ENCODE measurements at places on chromosomes 1 and 21. TPM values are rescaled to one million over a fixed set of nuclear protein-coding genes. Genes with fewer than 3 reads are reported as not detected.
A peak's percentile ranks its signal among the peaks of the same experiment; 100 is the strongest.

Gene TLR5
- total RNA-seq, result 3.2 TPM

Gene SLC45A1
- total RNA-seq, result 2.1 TPM

Gene TNN
- not detected for total RNA-seq

Gene ATAD3C
- 1.5 TPM for total RNA-seq

Gene FRRS1
- 6.4 TPM for total RNA-seq

Gene SPRR1B
- not detected for total RNA-seq

Gene FAM72B
- not detected for total RNA-seq

DNA sequence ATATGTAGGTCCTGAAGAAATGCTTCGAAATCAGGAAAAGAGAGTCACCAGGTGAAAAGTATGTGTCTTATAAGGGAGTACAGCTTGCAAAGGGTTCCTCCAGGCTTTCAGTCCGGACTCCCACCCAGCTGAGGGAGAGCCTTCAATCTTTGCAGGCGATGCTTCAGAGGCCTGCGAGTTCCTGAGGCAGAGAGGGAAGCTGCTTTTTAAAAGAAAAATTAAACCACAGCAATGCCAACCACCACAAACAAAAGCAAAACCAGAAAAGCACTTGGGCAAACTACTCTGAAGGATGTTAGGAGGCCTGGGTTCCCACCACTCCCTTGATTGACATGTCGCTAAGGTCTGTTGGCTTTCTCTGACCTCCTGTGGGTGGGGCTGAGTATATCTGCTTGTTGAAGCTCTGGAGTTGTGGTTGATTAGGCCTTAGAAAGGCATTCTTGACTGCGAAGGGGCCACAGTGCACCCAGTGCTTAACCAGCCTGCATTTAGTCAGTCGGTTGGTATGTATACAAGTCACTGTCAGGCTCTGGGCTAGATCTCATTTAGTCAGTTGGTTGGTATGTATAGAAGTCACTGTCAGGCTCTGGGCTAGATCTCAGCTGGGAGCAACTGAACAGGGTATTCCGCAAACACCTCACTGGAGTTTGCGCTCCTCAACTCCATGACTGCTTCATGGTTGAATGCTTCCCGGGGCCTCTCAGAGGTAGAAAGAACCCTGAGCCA lies 1.2 kb downstream of the NIPAL3 start:
- H3K27ac ChIP-seq, result no peak overlapping the region
- no peaks in the 10 kb centered on the region for H3K36me3 ChIP-seq
- peaks cover 46% of the 10 kb centered on the region for H3K4me1 ChIP-seq
- H3K4me3 ChIP-seq, result no peak overlapping the region
- no peak for DNase-seq

GRCh38 chr1:207051191-207051943 lies at the start of gene YOD1:
Gene YOD1, minus strand, starts transcription at chr1:207051208. Its CDS starts 178 bp downstream, at chr1:207051030.
- no peak for DNase-seq
- peak within 1 kb of the TSS; percentile 78 for H3K4me3 ChIP-seq
- peak within 1 kb of the TSS; percentile 94 for H3K27ac ChIP-seq
- H3K27me3 ChIP-seq, result no peaks in the 10 kb centered on the region
- peaks cover 45% of the 10 kb centered on the region for H3K4me1 ChIP-seq

GRCh38 chr1:207745839-207746767 lies 5.8 kb upstream of the CD46 start:
- H3K27ac ChIP-seq, result no peak overlapping the region
- peaks cover 28% of the 10 kb centered on the region for H3K4me1 ChIP-seq
- H3K36me3 ChIP-seq, result no peaks in the 10 kb centered on the region

DNA sequence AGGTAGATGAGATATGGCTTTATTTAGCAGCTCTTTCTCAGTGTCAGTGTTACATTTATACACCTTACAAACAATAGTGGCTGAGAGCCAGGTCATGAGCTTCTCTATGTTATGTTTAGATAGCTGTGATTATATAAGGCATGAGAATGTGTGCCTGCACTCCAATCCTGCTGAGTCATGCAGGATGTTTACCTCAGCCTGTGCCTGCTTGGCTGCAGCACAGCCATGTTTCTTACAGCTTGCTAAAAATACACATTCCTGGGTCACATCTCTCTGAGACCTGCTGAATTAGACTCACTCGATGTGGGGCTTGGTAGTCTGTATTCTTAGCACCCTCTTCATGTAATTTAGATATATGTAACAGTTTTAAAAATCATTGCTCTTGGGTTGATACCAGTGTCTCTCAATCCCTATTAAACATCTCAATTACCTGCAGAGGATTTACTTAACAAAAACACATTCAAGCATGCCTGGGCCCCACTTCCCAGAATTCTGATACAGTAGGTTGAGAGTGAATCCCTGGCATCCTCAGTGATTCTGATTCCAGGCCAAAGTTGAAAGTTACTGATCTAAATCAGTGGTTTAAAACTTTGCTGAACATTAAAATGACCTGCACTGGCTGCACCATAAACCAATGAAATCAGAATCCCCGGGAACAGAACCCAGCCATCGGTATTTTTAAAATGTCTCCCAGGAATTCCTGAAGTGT lies 107.5 kb downstream of the GDAP2 start:
- H3K36me3 ChIP-seq, result no peaks in the 10 kb centered on the region
- DNase-seq, result no peak

GRCh38 chr21:45957981-45958600 lies 23.5 kb upstream of the COL6A1 start:
- no peak overlapping the region for H3K4me3 ChIP-seq
- no peaks in the 10 kb centered on the region for H3K36me3 ChIP-seq
- H3K4me1 ChIP-seq, result peaks cover 44% of the 10 kb centered on the region
- H3K27ac ChIP-seq, result peak overlapping the region; percentile 3

DNA sequence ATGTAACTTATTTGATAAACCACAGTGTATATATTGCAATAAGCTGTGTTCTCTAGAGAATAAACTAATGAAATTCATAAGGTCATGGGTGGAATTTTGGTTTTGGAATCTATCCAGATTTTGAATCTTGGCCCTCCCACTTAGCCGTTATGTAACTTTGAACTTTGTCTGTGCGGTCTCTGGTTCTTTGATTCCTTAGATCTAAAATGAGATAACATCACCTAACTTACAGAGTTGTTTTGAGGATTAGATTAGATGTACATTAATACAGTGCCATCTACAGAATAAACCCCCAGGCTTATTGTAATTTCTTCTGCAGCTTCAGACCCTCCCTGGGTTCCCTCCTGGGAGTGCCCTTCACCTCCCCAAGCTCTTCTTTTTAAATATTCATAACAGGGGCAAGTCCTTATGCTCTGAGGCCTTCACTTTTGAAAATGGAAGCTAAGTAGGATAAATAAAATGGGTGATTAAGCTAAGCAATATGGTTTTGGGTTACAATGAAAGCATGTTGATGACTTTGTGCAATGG lies 124.3 kb downstream of the ATG4C start:
- no peak overlapping the region for H3K4me3 ChIP-seq
- H3K27me3 ChIP-seq, result peaks cover 12% of the 10 kb centered on the region
- H3K36me3 ChIP-seq, result no peaks in the 10 kb centered on the region
- no peak for DNase-seq
- H3K4me1 ChIP-seq, result no peaks in the 10 kb centered on the region
- H3K27ac ChIP-seq, result no peak overlapping the region

DNA sequence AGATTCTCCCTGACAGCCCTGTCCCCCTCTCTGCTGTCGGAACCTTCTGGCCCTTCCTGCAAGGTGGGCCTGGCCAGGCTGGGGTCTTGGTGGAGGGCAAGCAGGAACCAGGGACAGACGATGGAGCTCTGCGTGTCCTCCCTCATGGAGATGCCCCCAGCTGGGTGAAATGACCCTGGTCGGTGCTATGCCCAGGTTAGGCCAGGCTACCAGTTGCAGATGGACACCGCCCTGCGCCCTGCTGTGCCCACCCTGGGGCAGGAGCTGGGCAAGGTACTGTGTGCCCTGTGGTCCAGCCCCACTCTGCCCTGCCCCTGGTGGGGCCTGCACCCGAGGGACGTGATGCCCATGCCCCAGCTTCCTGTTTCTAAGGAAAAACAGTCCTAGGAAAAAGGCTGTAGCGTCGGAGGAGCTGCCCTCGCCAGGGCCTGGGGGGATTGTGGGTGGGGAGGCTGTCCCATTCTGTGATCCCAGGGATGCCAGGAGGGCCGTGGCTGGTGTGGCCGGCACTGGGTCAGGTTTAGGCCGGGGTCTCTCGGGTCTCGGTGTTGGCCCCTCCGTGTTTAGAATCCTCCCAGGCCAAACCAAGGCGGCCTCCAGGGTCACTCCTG lies 77.6 kb downstream of the MORN1 start:
- peak overlapping the region; percentile 71 for H3K4me3 ChIP-seq
- DNase-seq, result no peak
- H3K36me3 ChIP-seq, result no peaks in the 10 kb centered on the region
- H3K27ac ChIP-seq, result peak overlapping the region; percentile 92
- H3K4me1 ChIP-seq, result peaks cover 38% of the 10 kb centered on the region
- H3K27me3 ChIP-seq, result no peaks in the 10 kb centered on the region

GRCh38 chr21:25995278-25995677 lies 175.3 kb downstream of the APP start:
- DNase-seq, result no peak
- peaks cover 60% of the 10 kb centered on the region for H3K36me3 ChIP-seq
- H3K27ac ChIP-seq, result no peak overlapping the region
- H3K27me3 ChIP-seq, result no peaks in the 10 kb centered on the region

DNA sequence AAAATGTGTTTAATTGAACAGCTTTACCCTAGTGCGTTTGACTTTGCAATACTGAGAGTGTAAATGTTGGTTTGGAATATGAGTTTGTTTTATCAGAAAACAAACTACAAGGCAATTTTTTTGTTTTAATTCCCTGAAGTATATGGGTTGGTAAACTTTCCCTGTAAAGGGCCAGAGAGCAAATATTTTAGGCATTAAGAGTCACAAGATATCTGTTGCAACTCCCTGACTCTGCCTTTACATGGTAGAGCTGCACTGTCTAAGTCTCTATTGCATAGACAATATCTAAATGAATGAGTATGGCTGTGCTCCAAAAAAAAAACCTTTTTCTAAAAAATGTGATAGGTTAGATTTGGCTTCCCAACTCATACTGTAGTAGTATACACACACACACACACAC lies 115.1 kb upstream of the PBX1 start:
- peaks cover 11% of the 10 kb centered on the region for H3K4me1 ChIP-seq
- no peak overlapping the region for H3K4me3 ChIP-seq
- no peak overlapping the region for H3K27ac ChIP-seq
- H3K36me3 ChIP-seq, result no peaks in the 10 kb centered on the region

- no peak overlapping the region for H3K27ac ChIP-seq
- H3K4me3 ChIP-seq, result no peak overlapping the region
- H3K36me3 ChIP-seq, result no peaks in the 10 kb centered on the region
- no peak for DNase-seq
- H3K27me3 ChIP-seq, result no peaks in the 10 kb centered on the region
These were observed 29.1 kb upstream of the JUN start for GRCh38 chr1:58812926-58813325.

GRCh38 chr1:67958472-67958871 lies 92.0 kb downstream of the DIRAS3 start:
- H3K27ac ChIP-seq, result no peak overlapping the region
- H3K4me1 ChIP-seq, result peaks cover 12% of the 10 kb centered on the region
- H3K27me3 ChIP-seq, result no peaks in the 10 kb centered on the region
- no peak overlapping the region for H3K4me3 ChIP-seq
- DNase-seq, result no peak

- H3K36me3 ChIP-seq, result no peaks in the 10 kb centered on the region
- DNase-seq, result no peak
- H3K4me1 ChIP-seq, result no peaks in the 10 kb centered on the region
- H3K4me3 ChIP-seq, result no peak overlapping the region
- no peaks in the 10 kb centered on the region for H3K27me3 ChIP-seq
These were observed 71.1 kb upstream of the DPT start for GRCh38 chr1:168799927-168800605.

DNA sequence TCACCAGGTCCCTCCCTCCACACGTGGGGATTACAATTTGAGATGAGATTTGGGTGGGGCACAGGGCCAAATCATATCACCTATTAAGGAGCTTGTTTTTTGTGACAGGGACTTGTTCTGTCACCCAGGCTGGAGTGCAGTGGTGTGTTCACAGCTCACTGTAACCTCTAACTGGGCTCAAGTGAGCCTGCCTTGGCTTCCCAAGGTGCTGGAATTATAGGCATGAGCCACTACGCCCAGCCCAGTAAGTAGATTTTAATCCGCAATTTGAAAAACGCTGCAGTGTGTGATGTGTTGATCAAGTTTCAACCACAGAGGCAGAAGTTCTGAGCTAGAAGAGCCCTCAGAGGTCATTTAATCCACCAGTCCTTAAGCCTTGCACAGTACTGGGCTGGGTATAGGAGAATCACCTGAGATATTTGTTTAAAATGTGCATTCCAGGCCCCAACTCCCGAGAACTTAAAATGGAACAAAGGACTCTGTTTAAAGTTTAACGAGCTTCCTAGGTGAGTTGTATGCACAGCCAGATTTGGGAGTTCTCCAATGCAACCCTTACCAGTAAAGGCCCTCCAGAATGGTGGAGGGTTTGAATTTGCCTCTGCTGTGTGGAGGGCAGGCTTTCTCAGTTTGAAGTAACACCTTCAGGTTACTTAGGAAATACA lies 13.4 kb downstream of the RPL11 start:
- H3K27me3 ChIP-seq, result no peaks in the 10 kb centered on the region
- H3K27ac ChIP-seq, result no peak overlapping the region
- no peaks in the 10 kb centered on the region for H3K36me3 ChIP-seq
- no peak for DNase-seq

DNA sequence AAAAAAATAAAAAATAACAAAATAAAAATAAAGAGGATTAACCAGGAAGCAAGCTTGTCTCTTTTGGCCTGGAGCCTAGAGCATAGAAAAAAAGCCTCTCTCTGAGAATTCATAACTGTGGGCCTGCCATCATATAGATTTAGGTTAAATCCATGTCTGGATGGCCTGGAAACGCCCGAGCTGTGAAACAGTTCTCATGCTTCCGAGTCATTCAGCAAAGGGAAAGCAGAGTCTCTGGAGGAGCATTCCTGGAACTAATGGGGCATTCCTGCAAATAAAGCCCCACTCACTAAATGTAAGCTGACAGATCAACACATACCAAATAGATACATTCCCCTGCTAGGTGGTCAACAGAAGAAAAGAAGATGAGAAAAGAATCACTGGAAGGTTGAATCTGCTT lies 75.8 kb upstream of the GNG4 start:
- H3K27me3 ChIP-seq, result no peaks in the 10 kb centered on the region
- no peak overlapping the region for H3K27ac ChIP-seq
- peaks cover 80% of the 10 kb centered on the region for H3K36me3 ChIP-seq
- no peak for DNase-seq

- DNase-seq, result no peak
- no peak overlapping the region for H3K4me3 ChIP-seq
- no peaks in the 10 kb centered on the region for H3K27me3 ChIP-seq
- no peaks in the 10 kb centered on the region for H3K36me3 ChIP-seq
- H3K4me1 ChIP-seq, result no peaks in the 10 kb centered on the region
These were observed 353.8 kb upstream of the PLXNA2 start for GRCh38 chr1:208598021-208598420.

DNA sequence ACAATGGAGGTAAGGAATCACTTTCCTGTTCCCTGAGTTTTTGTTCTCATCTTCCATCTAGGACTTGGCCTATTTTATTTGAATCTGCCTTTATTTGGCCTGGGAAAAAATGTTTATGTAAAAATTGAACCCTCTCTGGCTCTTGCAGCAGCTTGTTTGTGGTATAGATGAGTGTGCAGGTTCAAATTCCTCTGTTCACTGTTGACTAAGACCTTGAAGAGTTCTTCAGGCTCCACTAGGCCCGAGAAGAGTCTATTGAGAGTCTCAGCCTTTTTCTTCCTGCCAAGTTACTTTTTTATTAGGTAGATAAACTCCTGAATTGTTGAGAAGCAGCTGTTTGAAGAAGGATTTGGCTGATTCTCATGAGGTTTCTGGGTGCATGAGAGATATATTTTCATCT lies 248.8 kb upstream of the ADGRL2 start:
- no peak overlapping the region for H3K27ac ChIP-seq
- DNase-seq, result no peak
- no peak overlapping the region for H3K4me3 ChIP-seq
- no peaks in the 10 kb centered on the region for H3K36me3 ChIP-seq

GRCh38 chr1:201378804-201379203 lies 1.3 kb upstream of the TNNT2 start:
- peak; percentile 76 for DNase-seq
- H3K27ac ChIP-seq, result peak overlapping the region; percentile 92
- no peak overlapping the region for H3K4me3 ChIP-seq
- no peaks in the 10 kb centered on the region for H3K36me3 ChIP-seq
- H3K4me1 ChIP-seq, result peaks cover 8% of the 10 kb centered on the region
